ENCODE measurements at places on chromosomes 16 and 17.

DNA sequence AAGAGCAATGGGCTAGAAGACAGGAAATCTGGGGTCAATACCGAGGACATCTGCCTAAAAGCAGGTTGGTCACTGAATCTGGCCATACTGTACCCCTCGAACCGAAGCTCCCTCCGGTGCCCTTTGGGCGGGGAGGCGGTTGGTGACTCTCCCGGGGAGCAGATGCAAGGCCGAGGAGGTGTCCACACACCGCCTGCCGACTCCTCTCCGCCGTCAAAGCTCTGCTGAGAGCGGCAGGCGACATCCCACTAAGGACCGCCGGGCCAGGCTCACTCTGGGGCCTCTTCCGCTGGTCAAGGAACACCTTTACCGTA is 458 bp downstream of the ZNF200 start:
- no peak for DNase-seq

DNA sequence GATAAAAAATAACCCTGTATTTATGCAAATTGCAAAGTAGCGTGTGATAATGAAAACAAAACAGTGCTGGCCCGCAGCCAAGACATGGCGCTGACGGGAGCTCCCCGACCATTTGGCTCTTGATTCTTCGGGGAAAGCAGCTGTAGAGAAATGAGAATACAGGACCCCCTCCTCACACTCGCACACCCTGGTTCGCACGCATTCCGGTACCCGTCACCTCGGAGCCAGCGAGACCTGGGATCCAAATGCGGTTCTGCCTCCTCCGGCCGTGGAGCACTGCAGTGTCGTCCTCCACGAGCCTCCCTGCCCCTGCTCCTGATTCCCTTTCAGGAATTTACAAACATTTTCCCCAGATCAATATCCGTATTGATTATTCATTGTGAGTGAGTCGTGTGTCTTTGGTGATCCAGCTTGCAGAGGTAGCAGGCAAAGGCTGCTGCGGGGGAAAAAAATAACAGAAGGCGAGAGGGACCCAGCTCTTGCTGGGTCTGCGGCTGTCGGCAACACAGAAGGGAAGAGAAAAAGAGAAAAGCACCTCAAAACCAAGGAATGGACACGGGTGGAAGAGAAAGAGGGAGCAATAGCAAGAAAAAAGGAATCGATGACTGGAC is 184.1 kb upstream of the ZFHX3 start:
- no peak for DNase-seq

- DNase-seq: no peak
These were observed 233.4 kb upstream of the HS3ST3A1 start for GRCh38 chr17:13835151-13835550.

- no peak for DNase-seq
These were observed 13.8 kb upstream of the ZNF469 start for GRCh38 chr16:88368994-88369393.

GRCh38 chr17:36525113-36525512 is 9.6 kb downstream of the MYO19 start:
- DNase-seq: no peak

DNA sequence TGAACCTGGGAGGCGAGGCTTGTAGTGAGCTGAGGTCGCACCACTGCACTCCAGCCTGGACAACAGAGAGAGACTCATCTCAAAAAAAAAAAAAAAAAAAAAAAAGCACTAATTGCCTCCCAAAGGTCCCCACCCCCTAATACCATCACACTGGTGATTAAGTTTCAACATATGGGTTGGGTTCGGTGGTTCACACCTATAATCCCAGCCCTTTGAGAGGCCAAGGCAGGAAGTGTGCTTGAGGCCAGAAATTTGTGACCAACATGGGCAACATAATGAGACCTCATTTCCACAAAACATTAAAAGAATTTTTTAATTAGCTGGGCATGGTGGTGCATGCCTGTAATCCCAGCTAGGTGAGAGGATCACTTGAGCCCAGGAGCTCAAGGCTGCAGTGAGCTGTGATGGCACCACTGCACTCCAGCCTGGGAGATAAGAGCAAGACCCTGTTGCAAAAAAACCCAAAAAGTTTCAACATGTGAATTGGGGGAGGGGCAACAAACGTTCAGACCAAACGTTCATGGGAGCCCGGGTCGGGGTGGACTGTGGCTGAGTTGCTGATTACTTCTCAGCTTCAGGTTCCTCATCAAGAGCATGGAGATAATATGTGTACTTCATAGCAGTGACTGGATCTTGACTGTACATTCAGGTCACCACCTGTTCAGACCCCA is 62.1 kb upstream of the NOL11 start:
- DNase-seq: no peak

DNA sequence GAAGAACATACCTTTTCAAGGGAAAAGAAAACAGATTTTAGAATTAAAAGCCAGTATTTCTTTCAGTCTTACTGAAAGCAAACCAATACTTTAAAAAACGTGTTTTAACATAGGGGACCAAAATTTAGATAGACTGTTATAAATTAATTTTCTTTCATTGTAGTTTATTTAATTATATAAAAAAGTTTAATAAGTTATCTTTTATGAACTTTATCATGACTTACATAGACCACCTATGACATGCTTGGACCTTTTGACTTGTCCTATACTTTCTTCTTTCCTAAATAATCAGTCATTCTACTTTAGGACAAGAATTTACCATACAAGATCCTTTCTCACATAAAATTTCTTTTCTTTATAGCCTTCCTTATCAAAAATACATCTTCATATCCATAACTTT is 102.0 kb upstream of the HAS3 start:
- no peak for DNase-seq

- DNase-seq: no peak
These were observed 43.7 kb upstream of the GSG1L start for GRCh38 chr16:28107232-28107631.

DNA sequence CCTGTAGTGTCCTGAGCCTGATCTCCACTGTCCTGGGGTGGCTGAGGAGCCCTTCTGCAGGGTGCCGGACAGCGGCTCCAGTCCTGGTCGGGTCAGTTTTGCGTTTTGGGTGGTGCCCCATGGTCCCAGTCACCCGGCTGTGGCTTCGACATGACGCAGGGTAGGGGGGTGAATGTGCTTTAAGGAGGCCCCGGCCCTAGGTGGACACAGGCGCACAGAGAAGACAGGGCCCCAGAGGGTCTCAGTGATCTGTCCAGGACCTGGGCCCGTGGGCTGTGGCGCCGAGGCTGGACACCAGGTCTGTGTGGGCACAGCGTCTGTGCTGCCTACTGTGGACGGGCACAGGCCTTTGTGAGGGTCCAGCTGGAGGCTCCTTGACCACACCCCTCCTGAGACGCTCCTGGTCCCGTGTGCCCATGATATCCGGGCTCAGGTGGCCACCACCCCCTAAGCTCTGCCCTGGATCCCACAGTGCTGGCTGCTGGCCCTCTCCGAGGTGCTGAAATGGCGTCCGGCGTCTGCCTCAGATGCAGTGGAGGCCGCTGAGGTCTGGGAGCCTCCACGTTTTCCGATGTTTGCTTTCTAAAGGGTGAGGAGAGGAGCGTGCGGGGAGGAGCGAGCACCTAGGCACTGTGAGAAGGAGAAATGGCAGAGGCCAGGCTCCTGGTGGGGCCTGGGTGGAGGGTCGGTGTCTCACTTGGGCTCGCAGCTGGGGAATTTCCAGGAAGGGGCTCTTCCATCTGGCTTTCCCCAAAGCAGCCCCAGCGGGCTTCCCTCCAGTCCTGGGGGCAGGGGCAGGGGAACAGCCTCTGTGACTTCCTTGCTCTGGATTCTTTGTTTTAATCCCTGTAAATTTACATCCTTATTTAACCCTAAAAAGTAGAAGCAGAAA is 56.1 kb upstream of the ACSF3 start:
- DNase-seq: no peak

GRCh38 chr17:43916385-43916784 is 9.0 kb upstream of the MPP2 start:
- no peak for DNase-seq

DNA sequence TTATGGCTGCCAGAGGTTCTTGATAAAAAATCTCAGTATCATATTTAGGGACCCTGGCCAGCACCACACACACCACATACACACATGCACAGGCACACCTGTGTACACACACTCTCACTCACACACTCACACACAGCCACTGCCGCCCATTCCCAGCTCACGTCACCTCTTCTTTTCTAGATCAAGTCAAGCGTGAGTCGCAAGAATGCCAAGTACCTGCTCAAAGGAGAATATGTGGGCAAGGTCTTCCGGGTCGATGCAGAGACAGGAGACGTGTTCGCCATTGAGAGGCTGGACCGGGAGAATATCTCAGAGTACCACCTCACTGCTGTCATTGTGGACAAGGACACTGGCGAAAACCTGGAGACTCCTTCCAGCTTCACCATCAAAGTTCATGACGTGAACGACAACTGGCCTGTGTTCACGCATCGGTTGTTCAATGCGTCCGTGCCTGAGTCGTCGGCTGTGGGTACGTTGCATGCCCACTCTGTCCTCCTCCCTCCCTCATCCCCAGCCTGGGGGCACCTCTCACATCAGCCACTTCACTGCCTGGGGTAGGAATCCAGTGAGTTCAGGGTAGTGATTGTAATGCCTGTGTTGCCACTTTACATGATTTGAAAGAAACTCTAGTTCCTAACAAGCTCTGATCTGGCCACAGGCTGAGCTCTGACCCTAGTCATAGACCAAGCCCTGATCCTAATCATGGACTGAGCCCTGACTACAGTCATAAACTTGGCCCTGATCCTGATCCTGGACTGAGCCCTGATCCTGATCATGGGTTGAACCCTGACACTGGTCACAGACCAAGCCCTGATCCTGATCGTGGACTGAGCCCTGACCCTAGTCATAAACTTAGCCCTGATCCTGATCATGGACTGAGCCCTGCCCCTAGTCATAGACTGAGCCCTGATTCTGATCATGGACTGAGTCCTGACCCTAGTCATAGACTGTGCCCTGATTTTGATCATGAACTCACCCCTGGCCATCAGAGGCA is 20.4 kb downstream of the CDH5 start:
- DNase-seq: no peak

DNA sequence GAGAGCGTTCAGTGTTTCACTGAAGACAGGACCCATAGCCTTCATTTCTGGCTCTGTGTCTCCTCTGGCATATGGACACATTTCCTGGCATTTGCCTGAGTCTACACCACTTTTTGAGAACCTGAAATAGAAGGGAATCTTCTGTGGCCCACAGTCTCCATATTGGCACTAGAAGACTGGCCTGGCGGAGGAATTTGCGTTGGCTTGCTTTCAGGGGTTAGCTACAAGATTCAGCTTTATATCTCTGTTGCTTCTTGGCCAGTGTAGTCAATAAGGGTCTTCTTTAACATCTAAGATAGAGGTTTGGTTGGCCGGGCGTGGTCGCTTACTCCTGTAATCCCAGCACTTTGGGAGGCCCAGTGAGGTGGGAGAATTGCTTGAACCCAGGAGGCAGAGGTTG is 12.8 kb upstream of the CLEC18C start:
- DNase-seq: no peak

GRCh38 chr17:17890773-17891759 is 54.3 kb upstream of the SREBF1 start:
- no peak for DNase-seq

- DNase-seq: no peak
These were observed 73.7 kb downstream of the MRC2 start for GRCh38 chr17:62700964-62701705.

GRCh38 chr17:59439262-59439661 is 107.8 kb downstream of the YPEL2 start:
- no peak for DNase-seq

- no peak for DNase-seq
These were observed 308.9 kb upstream of the MON1B start for GRCh38 chr16:76882105-76882504.

GRCh38 chr17:68533887-68534694 is 21.9 kb downstream of the PRKAR1A start:
- DNase-seq: no peak

- no peak for DNase-seq
These were observed 74.1 kb upstream of the TBX2 start for GRCh38 chr17:61325382-61326073.

GRCh38 chr16:49484936-49485335 is 111.3 kb downstream of the C16orf78 start:
- peak; percentile 11 for DNase-seq

GRCh38 chr17:40209404-40210093 is 9.6 kb upstream of the WIPF2 start:
- no peak for DNase-seq

- DNase-seq: peak; percentile 69
These were observed 576 bp downstream of the EPOP start for GRCh38 chr17:38674014-38674748.

DNA sequence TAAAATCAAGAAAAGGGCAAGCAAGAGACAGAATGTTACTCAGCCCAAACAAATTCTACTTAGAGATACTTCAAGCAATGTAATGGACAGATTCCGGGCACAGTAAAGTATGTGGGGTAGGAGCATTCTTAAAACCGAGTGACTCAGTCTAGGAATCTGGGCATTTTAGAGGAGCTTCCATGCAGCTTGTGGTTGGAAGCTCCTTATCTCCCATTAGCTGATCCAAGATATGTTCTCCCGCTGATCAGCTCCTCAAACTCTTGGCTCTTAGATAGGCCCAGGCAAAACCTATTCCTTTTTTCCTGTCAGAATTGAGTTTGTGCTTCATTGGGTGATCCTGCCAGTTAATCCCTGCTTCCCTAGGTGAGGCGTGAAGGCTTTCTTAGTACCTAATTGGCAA is 303.3 kb downstream of the CEP112 start:
- DNase-seq: no peak

DNA sequence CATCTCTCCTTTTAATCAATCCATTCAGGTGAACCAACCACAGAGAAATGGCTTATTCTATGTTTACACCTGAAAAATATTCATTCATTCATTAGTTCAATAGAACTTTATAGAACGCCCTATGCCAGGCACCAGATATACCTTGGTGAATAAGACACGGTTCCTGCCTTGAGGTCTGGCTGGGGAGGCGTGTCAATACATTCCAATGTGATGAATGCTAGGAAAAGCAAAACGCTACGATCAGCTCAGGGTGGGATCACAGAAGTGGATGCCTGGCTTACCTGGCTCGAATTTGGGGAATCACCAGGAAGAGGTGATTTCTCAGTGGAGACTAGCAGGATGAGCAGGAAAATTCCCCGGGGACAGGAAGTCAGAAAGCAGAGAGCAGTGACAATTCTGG is 17.5 kb upstream of the WFIKKN2 start:
- DNase-seq: no peak

GRCh38 chr16:53055541-53056391 is 975 bp downstream of the CHD9 start:
- DNase-seq: no peak

DNA sequence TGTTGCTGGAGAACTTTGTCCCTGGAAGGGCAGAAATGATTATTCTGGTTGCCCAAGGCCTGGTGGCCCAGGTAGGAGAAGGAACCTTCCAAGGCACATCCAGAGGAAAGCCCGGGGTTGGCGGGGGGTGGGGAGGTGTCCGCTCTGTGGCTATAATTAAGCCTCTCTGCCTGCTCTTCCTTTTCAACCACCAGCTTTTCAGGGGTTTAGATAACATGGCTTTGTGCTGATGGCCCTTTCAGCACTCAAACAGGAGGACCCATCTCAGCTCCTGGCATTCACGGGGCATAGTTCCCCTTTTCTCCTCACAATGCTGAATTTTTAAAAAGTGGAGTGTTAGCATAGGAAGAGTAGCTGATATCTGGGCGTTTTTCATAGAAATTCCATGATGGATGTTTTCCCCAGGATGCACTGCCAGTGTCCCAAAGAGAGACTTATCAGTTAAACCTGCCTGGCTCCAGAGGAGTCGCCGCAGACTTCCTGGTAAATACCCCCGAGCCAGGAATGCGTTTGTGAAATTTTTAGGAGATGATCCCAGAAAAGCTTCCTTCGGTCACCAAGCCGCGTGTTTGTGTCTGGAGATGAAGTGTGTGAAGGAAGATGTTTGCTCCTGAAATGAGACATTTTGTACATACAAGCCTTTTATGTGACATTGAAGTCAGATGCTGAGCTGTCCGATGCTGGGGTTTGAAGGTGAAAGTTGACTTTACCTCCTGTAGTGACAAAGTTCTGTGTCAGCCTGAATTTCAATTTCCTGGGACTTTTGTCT is 188.5 kb downstream of the MSI2 start:
- no peak for DNase-seq
